ENCODE measurements at places on chromosomes 4 and X. TPM values are rescaled to one million over a fixed set of nuclear protein-coding genes. Genes with fewer than 3 reads are reported as not detected.
A peak's percentile ranks its signal among the peaks of the same experiment; 100 is the strongest.

DNA sequence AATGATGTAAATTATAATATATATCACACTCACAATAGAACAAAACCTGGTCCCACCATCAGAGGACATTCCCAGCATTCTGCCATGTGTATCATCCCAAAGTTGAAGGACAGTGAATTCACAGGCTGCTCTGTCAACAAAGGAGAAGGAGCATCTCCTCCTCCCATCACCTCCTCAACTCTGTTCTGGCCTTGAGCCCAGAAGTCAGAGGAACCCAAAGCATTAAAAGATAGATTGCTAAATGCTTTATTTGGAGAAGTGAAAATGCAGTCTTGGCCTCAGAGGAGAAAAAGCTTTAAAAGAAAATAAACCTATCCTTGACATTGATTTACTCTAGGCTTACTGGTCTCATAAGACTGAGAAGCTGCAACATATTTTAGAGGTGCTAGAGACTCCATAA, 268.8 kb upstream of the RASGEF1B start:
- DNase-seq, result no peak

DNA sequence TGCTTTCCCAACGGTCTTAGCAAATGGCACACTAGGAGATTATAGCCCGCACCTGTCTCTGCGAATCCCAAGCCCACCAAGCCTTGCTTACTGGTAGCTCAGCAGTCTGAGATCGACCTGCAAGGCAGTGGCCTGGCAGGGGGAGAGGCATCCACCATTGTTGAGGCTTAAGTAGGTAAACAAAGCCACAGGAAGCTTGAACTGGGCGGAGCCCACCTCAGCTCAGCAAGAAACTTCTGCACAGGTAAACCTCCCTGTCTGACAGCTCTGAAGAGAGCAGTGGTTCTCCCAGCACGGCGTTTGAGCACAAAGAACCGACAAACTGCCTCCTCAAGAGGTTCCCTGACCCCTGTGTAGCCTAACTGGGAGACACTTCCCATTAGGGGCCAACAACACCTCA, 42.8 kb downstream of the BRWD3 start:
- DNase-seq, result no peak

PABPC1L2A gene
- not detected for total RNA-seq

- no peak for DNase-seq
Measured at GRCh38 chr4:23041501-23041900, 348.8 kb downstream of the GBA3 start.

GRCh38 chr4:3485011-3485791, 22.1 kb downstream of the DOK7 start:
- DNase-seq, result no peak

- no peak for DNase-seq
Measured at GRCh38 chr4:78669453-78669852, 106.7 kb upstream of the BMP2K start.

DNA sequence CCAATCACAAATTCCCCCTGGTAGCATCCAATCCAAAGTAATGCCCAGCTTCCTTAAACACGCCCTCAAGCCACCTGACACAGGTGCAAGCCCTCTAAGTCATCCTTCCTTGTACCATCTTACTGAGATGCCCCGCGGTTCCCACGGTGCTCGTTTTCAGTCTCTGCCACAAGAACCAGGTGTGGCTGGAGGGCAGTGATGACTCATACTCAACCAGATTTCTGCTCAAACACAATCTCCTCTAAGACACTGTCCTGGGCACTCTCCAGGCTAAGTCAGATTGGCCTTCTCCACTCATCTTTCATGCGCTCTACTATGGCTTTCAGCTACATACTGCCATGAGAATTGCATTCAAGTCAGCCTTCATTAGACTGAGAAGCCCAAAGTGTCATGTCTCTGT, 3.5 kb downstream of the SH3KBP1 start:
- DNase-seq, result peak; percentile 51

DNA sequence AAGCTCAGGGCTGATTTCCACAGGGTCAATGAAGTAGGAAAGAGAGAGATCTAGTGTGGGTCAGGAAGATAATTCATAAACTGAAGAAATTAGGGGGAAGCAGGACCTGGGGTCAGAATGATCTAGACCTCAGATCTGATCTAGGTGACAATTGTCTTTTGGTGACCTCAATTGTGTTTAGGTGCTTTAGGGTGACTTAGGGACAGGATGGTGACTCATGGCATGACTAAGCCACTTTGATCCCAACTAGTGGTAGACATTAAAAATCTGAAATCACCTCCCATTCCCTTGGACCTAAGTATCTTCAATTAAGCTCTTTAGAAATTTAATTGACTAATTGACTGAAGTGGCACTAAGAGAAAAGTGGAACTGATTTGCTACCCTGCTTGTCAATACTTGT, 36.7 kb upstream of the GRXCR1 start:
- peak; percentile 8 for DNase-seq

NWD2 gene
- total RNA-seq, result not detected

DNA sequence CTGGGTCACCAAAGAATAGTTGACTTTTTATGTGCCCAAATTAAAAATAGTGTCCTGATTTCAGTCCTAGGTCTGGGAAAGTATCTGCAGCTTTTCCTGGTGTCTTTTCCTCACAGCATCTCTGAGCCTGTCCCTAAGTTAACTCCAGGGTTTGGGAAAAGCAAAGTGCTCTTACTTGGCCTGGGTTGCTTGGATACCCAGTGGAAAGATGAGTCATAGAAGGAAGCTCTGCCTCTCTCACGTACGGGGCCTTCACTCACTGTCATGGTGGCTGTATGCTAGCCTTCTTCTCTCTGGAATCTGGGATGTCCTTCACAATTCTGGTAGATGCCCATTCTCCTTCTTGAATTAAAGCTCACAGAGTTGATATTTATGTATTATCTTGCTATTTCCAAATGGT, 607.3 kb downstream of the ANKRD50 start:
- DNase-seq, result no peak
